Left kidney (tissue), 8 donors: ENCODE measurements at places on chromosomes 5 and 9. TPM values are rescaled to one million over a fixed set of nuclear protein-coding genes. Genes with fewer than 3 reads are reported as not detected.

DNA sequence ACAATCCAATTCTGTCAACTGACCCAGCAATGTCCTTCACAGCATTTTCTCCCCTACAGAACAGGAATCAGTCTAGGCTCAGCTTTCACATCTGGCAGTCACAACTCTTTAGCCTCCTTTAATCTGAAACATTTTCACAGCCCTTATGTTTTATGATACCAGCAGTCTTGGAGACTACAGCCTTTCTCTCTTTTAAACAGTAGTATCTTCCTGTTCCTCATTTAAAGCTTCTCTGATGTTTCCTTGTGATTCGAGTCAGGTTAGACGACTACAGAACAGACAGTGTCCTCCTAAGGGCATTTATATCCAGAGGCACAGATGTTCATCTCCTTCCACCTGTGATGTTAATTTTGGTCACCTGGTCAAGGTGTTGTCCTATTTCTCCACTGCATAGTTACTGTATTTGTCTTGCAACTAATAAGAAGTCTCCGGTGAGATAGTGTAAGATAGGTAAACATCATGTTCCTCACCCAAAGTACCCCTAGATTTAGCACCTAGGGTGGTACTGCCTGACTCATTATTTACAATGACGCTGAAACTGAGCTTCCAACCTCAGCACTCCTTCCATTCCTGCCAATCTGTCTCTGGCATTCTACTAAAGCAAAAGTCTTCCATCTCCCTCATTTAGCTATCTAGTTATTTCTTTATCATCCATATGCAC is 20.7 kb downstream of the TTC39B start:
- DNase-seq = no peak

GRCh38 chr5:157610990-157611389 is 35.4 kb upstream of the ADAM19 start:
- no peak for DNase-seq

DNA sequence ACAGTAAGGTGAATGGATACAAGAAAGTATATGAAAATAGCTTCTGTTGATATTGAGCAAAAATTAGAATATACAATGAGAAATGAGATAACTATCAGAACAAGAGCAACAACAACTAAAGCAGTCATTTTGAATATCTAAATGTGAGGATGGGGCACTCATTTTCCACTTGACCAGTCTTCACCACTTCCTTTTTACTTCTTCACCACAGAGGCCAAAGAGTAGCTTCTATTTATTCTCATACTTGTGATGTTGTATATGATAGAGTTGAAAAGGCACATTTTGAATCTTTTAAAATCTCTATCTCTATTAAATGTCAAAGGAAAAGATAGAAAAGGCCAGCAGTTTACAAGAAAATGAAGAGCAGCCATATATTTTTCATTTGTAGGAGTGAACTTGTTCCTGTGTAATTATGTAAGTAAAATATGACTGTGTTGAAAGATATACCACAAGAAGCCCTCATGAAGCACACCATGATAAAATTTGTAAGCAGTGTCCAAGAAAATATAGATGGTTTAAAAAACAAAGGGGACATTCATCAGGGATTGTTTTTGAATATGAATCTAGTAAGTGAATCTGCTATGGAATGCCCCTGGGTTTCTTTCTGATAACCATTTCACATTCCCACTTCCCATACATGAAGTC is 39.2 kb downstream of the ADAMTS19 start:
- DNase-seq = no peak

- no peak for DNase-seq
Observed at GRCh38 chr5:39898731-39899130, 474.0 kb upstream of the DAB2 start.

DNA sequence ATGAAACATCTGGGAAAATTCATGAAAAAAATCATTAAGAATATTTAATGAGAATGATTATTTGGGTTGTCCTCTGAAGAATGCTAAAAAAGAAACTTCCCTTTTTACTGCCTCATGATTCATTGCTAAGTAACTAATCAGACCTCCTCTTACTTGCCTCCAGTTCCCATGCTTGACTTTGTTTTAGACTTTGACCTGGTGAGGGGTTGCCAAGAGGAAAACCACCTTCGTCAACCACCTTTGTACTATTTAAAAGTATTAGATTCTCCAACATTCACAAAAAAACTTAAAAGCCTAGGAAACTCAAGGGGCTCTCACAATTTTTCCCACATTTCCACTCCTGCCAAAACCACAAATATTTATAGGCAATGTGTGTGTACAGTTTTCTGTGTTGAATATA is 115.2 kb upstream of the ST8SIA4 start:
- DNase-seq = no peak

GRCh38 chr5:78597068-78597973 is 51.3 kb downstream of the LHFPL2 start:
- DNase-seq = no peak

DNA sequence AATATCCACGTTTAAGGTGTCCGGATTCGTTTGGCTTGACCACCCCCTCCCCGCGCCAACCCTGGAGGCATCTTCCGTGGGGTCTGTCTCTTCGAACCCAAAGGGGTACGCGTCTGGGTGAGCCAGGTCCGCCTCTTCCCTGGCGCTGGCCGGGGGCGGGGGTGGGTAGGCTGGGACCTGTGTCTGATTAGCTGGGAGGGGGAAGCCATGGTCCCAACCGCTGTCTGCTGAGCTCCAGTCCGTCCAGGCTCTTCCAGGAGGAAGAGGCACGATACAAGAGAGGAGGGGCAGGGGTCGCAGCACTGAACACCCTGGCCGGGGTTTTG is at the start of gene LVRN:
Gene LVRN (plus strand): TSS at position 237 of the 326 bp plus-strand sequence. CDS start 143 bp downstream, outside the sequence.
- no peak for DNase-seq

GRCh38 chr5:133668458-133668857 is 56.1 kb upstream of the FSTL4 start:
- no peak for DNase-seq

DNA sequence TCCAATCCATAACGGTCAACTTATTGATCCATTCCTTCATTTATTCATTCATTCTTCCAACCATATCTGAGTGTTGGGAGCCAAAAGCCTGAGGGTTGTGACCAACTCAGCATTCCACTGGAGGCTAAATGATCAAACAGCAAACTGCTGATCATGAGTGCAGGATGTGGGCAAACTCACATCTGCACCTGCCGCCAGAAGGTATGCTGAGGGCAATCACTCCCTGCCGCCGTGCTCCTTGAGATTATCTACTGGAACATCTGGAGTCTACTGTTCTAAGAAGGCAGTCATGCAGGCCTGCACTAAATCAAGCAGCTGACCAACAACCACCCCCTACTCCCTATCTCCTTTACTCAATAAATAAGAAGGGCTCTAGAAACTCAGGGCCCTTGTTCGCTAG is 184.0 kb downstream of the TTLL11 start:
- no peak for DNase-seq

GRCh38 chr5:58444805-58445204 is 15.1 kb downstream of the PLK2 start:
- no peak for DNase-seq

- peak; percentile 30 for DNase-seq
Observed at GRCh38 chr9:22238809-22239684, 207.6 kb upstream of the DMRTA1 start.

DNA sequence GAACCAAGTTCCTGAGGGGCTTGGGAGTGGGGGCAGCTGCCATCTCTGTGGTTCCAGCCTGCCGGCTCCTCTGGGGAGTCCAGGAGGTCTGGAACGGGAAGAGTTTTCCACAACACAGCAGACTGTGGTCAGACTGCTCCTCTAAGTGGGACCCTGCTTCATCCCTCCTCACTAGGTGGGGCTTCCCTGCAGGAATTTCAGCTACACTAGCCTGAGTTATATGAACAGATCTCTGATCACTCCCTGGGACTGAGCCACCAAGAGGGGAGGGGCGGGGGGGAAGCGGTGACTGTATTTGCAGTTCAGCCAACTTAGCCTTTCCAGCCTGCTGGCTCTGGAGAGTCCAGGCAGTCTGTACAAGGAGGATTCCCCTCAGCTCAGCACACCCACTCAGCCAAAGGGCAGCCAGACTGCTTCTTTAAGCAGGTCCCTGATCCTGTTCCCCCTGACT is 19.4 kb downstream of the DTWD2 start:
- DNase-seq = no peak

DNA sequence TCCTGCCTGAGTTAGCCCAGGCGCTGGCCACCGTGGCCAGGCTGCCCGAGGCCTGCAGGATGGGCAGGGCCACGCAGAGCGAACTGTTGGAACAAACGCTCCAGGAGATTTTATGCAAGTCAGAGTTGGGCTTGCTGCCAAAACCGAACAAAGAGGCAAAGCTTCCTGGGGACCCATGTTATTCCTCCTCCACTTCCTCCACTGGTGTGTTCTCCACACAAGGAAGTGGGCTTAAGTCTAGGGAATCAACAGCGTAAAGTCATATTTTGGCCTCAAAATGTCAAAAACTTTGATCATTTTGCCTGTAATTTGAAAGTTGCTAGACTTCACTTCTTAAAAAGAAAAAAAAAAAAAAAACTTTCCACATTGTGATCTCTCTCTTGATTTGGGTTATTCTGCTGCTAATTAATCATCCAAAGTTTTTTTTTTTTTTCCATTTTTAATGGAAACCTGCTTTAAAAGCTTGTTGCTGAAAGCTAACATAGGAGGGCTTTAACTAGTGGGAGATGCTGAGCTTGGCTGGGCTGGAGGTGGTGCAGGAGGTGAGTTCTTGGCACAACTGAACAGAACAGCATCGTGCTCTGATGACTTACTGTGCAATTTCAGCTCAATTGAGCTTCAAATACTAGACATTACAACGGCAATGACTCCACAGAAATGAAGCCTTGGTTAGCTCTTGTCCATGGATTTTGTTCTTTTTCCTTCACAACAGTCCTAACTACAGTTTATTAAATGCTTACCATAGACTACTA is 73.0 kb downstream of the PTPDC1 start:
- peak; percentile 57 for DNase-seq

The IFNK gene
- polyA plus RNA-seq = not detected

The TNFSF15 gene
- polyA plus RNA-seq = 7.5 TPM

The C1QTNF3 gene
- polyA plus RNA-seq = 71.9 TPM

The WDR55 gene
- 19.6 TPM for polyA plus RNA-seq

The MGAT4B gene
- 159 TPM for polyA plus RNA-seq

The CDKN2B-AS1 gene
- 0.32 TPM for polyA plus RNA-seq

The PCDHA6 gene
- 0.38 TPM for polyA plus RNA-seq

The BTNL9 gene
- polyA plus RNA-seq = 10.7 TPM

The LCN10 gene
- polyA plus RNA-seq = 1.8 TPM

The PDLIM4 gene
- 11.1 TPM for polyA plus RNA-seq

The ERP44 gene
- polyA plus RNA-seq = 39.6 TPM

The SHISAL2B gene
- polyA plus RNA-seq = 0.27 TPM

The IL13 gene
- polyA plus RNA-seq = 0.08 TPM

The ADGRV1 gene
- polyA plus RNA-seq = 12.5 TPM

The SH3PXD2B gene
- 33.0 TPM for polyA plus RNA-seq
